ENCODE measurements at places on chromosomes 4 and X. TPM values are rescaled to one million over a fixed set of nuclear protein-coding genes. Genes with fewer than 3 reads are reported as not detected.

DNA sequence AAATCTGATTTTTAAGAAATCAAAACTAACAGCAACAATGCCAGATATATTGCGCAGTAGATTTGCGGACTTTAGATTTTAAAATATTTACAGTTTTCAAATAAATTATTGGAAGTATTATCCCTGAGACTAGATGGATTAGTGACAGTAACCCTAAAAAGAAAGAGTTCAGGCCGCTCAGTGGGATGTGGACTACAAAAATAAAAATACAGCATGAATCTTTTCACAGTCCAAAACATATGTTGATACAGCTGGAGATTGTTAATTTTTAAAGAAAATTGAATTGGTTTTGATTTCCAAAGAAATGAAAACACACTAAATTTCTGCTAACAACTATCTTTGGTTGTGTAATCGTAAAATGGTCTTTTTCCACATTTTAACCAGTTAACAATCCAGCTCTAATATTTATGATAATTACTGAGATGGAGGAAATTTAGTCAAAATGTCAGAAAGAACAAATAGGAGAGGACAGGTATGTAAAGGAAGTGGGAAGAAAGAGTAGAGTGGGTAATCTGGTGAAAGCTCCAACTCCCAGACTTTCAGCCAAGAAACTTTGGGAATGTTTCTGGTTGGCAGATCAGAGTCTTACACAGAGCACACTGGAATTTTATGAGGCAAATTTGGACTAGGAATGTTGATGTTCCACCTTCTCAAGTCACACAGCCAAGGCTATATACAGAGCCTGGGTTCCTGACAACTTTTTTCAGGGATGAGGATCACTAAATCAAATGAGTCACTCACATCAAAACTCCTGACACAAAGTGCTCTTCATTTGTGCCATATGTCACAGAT, 15.1 kb downstream of the C4orf36 start:
- H3K36me3 ChIP-seq, result no peaks in the 10 kb centered on the region
- no peaks in the 10 kb centered on the region for H3K4me1 ChIP-seq
- no peak overlapping the region for H3K4me3 ChIP-seq
- H3K27me3 ChIP-seq, result no peaks in the 10 kb centered on the region
- H3K27ac ChIP-seq, result no peak overlapping the region

DNA sequence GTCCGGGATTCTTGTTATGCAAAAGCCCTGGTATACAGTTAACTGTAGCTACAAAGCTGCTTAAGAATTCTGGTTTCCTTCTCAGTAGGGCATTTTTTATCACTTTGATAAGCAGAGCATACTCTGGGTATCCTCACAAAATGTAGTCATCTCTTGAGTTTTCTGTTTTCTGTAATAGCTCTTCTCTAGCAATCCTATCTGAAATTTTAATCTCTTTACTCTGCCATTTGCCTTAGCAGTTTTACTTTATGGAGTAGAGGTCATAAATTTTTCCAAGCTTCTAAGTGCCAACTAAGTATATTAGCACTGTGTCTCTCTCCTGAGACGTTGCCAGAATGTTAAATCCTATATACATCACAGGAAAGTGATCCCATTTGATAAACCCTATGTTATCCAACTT, 28.0 kb upstream of the BANK1 start:
- no peaks in the 10 kb centered on the region for H3K4me1 ChIP-seq
- no peaks in the 10 kb centered on the region for H3K36me3 ChIP-seq
- DNase-seq, result no peak
- H3K27ac ChIP-seq, result no peak overlapping the region

DNA sequence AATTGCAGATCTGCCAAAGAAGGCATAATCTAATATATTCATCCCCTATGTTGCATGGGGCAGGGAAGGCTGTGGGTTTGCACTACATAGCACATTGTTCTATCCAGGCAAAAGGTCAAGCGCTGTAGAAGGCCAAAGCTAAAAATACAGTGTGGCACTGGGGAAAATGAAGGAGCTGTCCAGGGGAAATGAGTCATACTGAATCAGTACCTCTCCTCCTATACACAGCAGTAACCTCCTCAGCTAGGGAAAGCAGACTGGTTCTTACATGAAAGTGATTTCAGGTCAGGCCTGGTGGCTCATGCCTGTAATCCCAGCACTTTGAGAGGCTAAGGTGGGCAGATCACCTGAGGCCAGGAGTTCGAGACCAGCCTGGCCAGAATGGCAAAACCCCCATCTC, 31.0 kb upstream of the SLC25A4 start:
- no peaks in the 10 kb centered on the region for H3K36me3 ChIP-seq
- H3K4me3 ChIP-seq, result no peak overlapping the region
- peaks cover 26% of the 10 kb centered on the region for H3K4me1 ChIP-seq

- no peaks in the 10 kb centered on the region for H3K27me3 ChIP-seq
- H3K36me3 ChIP-seq, result no peaks in the 10 kb centered on the region
- H3K4me3 ChIP-seq, result no peak overlapping the region
- no peaks in the 10 kb centered on the region for H3K4me1 ChIP-seq
- H3K27ac ChIP-seq, result no peak overlapping the region
Measured at GRCh38 chr4:125501090-125501489, 186.3 kb downstream of the FAT4 start.

DNA sequence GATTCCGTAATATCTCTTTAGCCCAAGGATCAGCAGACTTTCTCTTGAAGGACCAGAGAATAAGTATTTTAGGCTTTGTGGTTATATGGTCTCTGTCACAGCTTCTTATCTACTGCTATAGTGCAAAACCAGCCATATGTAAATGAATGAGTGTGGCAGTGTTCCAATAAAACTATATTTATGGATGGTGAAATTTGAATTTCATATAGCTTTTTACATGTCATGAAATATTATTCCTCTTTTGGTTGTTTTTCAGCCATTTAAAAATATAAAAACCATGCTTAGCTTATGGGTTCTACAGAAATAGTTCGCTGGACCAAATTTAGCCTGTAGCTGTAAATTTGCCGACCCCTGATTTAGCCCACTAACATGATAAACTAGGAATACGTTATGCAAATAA, 18.0 kb upstream of the MSMO1 start:
- H3K27me3 ChIP-seq, result no peaks in the 10 kb centered on the region
- H3K27ac ChIP-seq, result no peak overlapping the region
- H3K36me3 ChIP-seq, result peaks cover 4% of the 10 kb centered on the region
- no peaks in the 10 kb centered on the region for H3K4me1 ChIP-seq

DNA sequence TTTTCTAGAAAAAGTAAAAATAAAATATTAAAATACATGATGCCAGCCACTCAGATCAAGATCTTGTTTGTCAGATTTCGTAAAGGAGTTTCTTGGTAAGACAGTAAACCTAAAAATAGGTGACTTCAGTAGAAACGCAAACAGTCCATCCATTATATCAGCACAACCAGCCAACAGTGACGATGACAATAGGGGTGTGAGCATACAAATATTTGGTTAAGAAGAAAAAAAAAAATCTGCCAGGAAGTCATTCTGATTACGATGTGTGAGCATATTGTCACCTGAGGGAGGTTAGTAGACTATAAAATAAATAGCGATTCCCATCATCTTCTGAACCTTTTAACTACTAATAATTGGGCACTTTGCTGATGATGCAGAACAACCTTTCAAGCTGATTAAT, 37.6 kb downstream of the SLC7A11 start:
- DNase-seq, result no peak
- H3K4me3 ChIP-seq, result no peak overlapping the region
- H3K4me1 ChIP-seq, result peaks cover 5% of the 10 kb centered on the region
- no peak overlapping the region for H3K27ac ChIP-seq
- no peaks in the 10 kb centered on the region for H3K36me3 ChIP-seq

GRCh38 chr4:81509822-81510221, 38.1 kb upstream of the RASGEF1B start:
- H3K4me1 ChIP-seq, result no peaks in the 10 kb centered on the region
- no peaks in the 10 kb centered on the region for H3K36me3 ChIP-seq
- H3K4me3 ChIP-seq, result no peak overlapping the region
- no peak overlapping the region for H3K27ac ChIP-seq
- H3K27me3 ChIP-seq, result no peaks in the 10 kb centered on the region
- DNase-seq, result no peak

DNA sequence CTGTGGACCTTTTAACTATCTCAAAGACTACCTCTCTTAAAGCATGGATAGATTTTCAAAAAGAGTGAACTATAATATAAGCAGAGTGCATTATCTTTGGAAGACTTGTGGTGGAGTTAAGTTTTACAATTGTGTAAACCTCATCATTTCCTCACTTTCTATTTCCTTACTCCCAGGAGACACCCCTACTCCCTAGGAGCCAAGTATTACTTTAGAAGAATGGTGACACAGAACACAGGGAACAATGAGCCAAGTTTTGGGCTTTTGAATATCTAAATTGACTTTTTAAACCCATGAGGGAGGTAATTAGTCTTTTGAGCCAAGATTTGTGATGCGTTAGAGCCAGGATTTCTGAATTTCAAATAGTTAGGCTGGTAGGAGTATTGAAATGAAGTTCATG, 78.9 kb upstream of the UNC5C start:
- no peak overlapping the region for H3K4me3 ChIP-seq
- DNase-seq, result no peak
- peaks cover 4% of the 10 kb centered on the region for H3K4me1 ChIP-seq
- no peaks in the 10 kb centered on the region for H3K27me3 ChIP-seq

- H3K4me3 ChIP-seq, result no peak overlapping the region
- no peaks in the 10 kb centered on the region for H3K27me3 ChIP-seq
- H3K36me3 ChIP-seq, result no peaks in the 10 kb centered on the region
Measured at GRCh38 chr4:102477657-102478056, 23.5 kb upstream of the NFKB1 start.

FOXR2 gene
- not detected for total RNA-seq

MAOB gene
- 0.67 TPM for total RNA-seq

FGFR3 gene
- total RNA-seq, result 47.3 TPM
